ENCODE measurements at places on chromosomes 4 and X.

GRCh38 chr4:137029026-137029425, 503.3 kb downstream of the PCDH18 start:
- no peak for DNase-seq

DNA sequence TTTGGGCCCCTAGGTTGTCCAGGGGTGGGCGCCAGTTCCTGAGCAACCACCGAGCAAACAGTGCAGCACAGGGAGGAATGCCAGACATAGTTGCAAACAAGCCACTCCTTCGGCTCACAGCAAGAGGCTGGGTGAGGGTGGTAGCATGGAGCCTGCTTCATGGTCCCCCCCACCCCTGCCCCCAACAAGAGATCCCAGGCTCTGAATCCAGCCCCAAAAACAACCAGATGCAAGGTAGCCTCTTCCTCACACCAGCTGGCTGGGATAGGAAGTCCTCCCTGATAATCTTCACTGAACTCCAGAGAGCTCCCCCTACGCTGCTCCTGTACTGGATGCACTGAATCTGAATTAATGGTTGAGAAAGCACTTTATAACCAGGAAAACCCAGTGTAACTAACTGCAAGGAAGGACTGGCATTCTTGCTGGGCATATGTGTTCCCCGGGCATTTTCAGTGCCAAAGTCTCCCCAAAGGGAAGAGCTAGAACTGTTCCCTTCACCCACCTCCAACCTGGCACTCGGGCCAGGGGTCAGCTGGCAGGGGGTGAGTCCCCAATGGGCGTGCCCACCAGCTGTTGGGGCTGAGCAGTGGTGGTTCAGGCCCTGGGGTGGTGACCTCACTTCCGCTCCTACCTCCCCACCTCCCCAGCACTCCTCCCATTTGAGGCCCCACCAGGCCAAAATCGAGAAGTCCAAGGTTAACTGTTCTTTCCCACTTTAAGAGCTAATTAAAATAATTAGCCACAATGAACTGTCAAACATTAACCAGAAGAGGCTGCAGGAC, 1.5 kb downstream of the ELF4 start:
- no peak for DNase-seq

GRCh38 chr4:55912249-55912648, 36.5 kb upstream of the CEP135 start:
- no peak for DNase-seq

- DNase-seq, result no peak
These were observed 21.5 kb downstream of the CCSER1 start for GRCh38 chr4:90148574-90149148.

GRCh38 chr4:150849016-150849415, 166.1 kb downstream of the LRBA start:
- DNase-seq, result no peak

- no peak for DNase-seq
These were observed 86.2 kb downstream of the MAD2L1 start for GRCh38 chr4:119980456-119980855.

- no peak for DNase-seq
These were observed 73.1 kb downstream of the FAT1 start for GRCh38 chr4:186650401-186651180.

DNA sequence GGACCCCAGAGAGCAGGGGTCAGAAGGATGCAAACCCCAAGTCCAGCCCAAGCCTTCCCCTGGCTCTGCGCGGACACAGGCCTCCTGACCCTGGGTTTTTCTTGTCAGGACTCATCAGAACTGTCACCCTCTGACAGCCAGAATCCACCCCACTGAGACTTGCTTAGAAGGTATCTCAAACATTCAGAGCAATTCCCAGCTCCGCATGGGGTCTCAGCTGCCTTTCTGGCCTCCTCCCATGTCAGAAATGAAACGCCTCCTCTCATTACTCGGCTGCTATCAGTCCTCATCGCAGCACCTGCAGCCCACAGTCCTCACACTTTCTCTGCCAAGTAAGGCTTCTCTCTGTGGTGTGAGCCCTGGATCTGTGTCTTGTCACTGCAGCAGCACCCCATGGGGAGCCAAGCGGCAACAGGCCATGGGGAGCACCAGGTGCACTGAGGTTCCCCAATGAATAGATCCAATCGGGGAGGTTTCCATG, 97.8 kb downstream of the WFS1 start:
- DNase-seq, result no peak

DNA sequence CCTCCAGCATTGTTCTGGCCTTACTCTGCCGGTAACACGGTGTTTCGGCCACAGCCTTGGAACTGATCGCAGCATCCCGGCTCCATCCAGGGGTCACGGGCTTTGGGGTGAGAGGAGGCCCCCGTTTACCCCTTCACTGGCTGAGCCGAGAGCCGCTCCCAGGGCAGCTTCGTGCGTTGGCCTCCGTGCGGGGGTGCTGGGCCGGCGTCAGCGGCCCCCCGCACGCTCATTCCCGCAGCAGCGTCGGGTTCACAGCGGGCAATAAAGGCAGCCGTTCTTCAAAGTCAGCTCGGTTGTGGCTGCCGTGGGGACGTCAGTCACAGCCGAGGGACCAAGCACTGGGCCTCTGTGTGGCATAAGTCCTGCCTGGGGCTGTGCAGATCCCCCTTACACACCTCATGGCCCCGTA, 25.3 kb upstream of the PLCXD1 start:
- no peak for DNase-seq

DNA sequence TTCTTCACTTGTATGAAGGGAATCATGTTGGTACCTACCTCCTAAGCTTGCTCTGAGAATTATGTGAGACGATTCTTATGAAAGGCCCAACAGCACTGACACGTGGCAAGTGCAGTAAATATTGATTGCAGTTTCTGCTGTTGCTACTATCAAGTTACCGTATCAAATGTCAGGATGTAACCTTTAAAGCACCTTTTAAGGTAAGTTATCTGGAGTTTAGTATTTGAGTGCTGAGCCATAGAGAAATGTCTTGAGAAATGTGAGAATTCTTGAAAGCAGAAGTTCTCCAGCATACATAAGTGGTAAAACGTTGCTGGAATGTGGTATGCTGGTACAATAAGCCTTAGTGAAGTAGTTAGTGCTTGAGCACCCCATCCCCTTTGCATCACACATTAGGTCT, 90.4 kb downstream of the PHOX2B start:
- no peak for DNase-seq

- no peak for DNase-seq
These were observed 80.5 kb downstream of the HNRNPD start for GRCh38 chr4:82293304-82293703.

All from stimulated activated CD4-positive, alpha-beta T cell treated with anti-CD3 and anti-CD28 coated beads, TNF-alpha, amount 100 ng/mL, for 48 hours (primary cell).